ENCODE measurements at places on chromosomes 7 and 10.

GRCh38 chr7:16471933-16472332 is 6.4 kb upstream of the SOSTDC1 start:
- no peak for DNase-seq

GRCh38 chr7:114148779-114149178 is 230.0 kb upstream of the PPP1R3A start:
- no peak for DNase-seq

DNA sequence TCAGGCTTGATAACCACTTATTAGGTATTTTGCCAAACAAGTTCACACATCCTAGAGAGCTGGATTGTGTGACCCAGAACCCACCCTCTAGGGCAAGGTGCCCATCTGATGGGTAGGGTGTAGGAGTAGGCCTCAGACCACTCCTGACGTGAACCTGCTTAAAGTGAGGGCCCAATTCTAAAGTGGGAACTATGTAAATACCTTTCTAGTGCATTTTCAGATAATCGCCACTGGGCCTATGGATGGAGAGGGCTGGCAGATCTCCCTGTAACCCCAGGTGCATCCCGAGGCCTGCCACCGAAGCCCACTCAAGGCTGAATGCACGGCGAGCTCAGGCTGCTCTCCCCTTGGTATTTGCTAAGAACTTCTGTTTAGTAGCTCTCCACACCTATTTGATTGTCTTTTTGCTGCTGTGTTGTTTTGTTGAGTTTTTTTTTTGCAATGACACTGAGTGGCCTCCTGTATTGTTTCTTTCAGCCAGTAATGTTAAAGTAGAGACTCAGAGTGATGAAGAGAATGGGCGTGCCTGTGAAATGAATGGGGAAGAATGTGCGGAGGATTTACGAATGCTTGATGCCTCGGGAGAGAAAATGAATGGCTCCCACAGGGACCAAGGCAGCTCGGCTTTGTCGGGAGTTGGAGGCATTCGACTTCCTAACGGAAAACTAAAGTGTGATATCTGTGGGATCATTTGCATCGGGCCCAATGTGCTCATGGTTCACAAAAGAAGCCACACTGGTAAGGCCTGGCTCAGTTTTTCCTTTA is 71.7 kb downstream of the IKZF1 start:
- no peak for DNase-seq

GRCh38 chr10:90641731-90642130 is 216.1 kb downstream of the HTR7 start:
- DNase-seq = no peak

DNA sequence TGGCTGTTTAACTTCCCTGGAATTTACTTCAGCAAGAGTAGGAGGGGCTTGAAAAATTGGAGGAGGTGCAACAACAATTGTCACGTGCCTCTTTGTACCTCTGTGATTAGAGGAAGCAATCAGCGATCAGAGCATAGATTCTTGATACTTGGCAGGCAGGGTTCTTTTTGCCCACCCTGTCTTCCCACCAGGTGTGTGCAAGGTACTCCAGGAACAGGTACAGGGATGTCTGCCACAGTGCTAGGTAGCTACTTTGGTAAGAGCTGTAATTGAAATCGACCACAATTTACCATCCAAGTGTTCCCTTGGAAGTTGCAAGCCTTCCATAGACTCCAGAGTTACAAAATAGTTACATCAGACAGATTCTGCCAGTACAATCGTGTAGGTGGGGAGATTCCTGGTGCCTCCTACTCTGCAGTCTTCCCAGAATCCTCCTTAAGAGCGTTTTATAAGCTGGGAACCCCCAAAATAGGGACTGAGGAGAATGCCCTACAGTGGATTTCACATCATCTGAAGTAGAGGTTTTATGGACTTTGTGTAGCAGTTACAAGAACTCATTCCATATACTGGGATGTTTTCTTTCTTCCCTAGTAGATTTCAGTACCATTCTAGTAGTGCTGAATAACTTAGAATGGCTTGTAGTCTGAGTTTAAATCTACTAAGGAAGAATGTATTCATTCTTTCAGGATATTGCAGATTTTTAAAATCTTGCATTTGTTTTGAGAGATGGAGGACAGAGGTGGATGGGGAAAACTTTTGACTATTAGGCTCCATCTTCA is 101.9 kb downstream of the EXOC4 start:
- no peak for DNase-seq

Measured in iPS-NIHi11 (cell line).